Activated CD4-positive, alpha-beta T cell treated with anti-CD3 and anti-CD28 coated beads, Interleukin-2, amount 10 ng/mL, durations not matched to agents 24 days and 14 days (primary cell): ENCODE measurements at places on chromosomes 16 and 17. TPM values are rescaled to one million over a fixed set of nuclear protein-coding genes. Genes with fewer than 3 reads are reported as not detected.

Gene TBX2
- total RNA-seq: not detected in 2 replicates

Gene ICAM2
- total RNA-seq: 62.2 TPM in 2 replicates

Gene OMG
- total RNA-seq: 0.09 and 0.35 TPM in 2 replicates

Gene ACOX1
- total RNA-seq: 29.2 and 30.0 TPM in 2 replicates

Gene ABCA10
- 0.24 and 0.37 TPM in 2 replicates for total RNA-seq

Gene SCN4A
- total RNA-seq: 0.05 and 0.40 TPM in 2 replicates

Gene RGS11
- total RNA-seq: 0.14 TPM in 1 of 2 replicates, not detected in the other

Gene PGP
- total RNA-seq: 38.7 and 38.9 TPM in 2 replicates

Gene PIRT
- total RNA-seq: not detected in 2 replicates

DNA sequence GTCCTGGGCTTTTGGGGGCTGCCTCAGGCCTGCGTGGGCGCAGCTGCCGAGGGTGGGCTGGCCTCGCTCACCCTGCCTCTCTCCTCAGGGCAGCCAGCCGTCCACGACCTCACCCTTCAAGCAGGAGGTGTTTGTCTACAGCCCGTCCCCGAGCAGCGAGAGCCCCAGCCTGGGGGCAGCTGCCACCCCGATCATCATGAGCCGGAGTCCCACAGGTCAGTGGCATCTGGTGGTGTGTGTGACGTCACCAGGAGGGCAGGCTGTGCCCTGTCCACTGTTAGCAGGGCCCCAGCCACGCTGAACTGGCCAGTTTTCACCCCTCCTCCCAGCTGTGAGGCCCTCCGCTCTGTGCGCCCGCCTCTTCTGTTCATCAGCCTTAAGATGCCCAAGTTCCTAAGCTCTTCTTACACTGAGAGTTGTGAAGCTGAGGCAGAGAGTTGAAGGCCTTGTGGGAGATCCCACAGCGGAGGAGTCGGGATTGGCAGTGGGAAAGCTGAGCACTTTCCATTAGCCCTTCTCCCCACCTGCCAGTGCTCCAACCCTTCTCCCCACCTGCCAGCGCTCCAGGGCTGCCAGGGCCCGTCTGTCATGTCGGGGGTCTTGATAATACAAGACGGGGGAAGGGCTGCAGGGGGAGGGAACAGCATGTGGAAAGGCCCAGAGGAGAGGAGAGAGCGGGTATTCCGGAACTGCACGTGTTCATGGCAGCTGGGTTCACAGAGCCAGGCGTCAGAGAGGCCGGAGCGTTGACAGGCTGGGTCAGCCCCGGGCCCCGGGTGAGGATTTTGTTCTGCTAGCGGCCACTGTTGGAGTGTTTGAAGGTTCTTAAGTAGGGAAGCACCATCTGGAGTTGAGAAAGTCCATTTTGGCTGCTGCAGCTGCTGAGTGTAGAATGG is 36.3 kb downstream of the OR1D5 start:
- H3K27me3 ChIP-seq: no peaks in the 10 kb centered on the region
- no peak overlapping the region for H3K27ac ChIP-seq
- H3K4me3 ChIP-seq: no peak overlapping the region
- H3K4me1 ChIP-seq: no peaks in the 10 kb centered on the region
- peaks cover 14% of the 10 kb centered on the region for H3K36me3 ChIP-seq
- no peak for DNase-seq

DNA sequence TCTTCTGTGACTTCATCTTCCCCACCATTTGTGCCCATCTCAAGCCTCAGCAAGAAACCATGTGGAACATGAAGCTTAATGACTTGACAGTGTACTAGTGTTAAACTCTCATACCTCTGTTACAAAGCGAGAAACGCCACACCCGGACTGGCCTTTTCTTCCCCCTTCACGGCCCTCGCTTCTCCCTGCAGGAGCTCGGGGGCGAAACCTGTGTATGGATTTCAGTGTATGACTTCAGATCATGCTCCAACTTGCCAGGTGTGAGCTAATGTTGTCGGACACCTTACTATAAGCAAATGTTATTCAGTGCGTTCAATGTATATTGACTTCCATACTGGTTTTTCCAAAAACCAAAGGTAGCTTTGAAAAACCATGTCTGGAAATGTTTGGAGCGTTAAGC is 20.1 kb upstream of the SLC5A11 start:
- H3K4me1 ChIP-seq: no peaks in the 10 kb centered on the region
- H3K27me3 ChIP-seq: no peaks in the 10 kb centered on the region

DNA sequence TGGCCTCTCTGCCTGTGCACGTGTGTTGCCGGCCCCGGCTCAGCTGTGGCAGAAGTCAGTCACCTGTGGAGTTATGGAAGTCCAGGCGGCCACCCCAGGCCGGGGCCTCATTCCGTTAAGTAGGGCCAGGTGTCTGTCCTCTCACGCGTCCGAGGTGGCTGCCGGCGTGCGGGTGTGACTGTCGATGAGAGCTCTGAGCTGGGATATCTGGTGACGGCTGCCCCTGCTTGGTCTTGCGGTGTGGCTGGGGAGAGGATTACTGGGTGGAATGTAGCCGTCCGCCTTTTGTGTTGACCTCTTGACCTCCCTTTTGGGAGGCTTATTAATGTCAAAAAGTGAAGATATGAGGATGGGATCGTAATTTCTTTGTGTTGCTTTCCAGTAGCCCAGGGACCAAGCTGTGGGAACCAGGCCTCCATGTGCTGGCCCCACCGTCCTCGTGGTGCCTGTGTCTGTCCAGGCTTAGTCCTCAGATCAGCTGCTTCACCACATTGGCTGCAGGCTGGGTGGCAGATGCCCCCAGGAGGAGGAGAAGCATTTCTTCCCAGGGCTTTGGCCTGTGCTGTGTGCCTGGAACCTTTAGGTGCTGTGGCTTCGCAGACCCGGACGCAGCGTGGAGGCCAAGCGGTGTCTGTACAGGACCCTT is 23.0 kb upstream of the ZNF750 start:
- H3K4me3 ChIP-seq: peak overlapping the region; percentile 85
- H3K4me1 ChIP-seq: peaks cover 73% of the 10 kb centered on the region
- DNase-seq: no peak
- H3K27ac ChIP-seq: peak overlapping the region; percentile 96
- H3K36me3 ChIP-seq: peaks cover 16% of the 10 kb centered on the region

GRCh38 chr16:23330583-23331249 is 28.6 kb downstream of the SCNN1B start:
- DNase-seq: no peak
- H3K27me3 ChIP-seq: no peaks in the 10 kb centered on the region
- no peaks in the 10 kb centered on the region for H3K4me1 ChIP-seq
- H3K27ac ChIP-seq: no peak overlapping the region
- no peak overlapping the region for H3K4me3 ChIP-seq

DNA sequence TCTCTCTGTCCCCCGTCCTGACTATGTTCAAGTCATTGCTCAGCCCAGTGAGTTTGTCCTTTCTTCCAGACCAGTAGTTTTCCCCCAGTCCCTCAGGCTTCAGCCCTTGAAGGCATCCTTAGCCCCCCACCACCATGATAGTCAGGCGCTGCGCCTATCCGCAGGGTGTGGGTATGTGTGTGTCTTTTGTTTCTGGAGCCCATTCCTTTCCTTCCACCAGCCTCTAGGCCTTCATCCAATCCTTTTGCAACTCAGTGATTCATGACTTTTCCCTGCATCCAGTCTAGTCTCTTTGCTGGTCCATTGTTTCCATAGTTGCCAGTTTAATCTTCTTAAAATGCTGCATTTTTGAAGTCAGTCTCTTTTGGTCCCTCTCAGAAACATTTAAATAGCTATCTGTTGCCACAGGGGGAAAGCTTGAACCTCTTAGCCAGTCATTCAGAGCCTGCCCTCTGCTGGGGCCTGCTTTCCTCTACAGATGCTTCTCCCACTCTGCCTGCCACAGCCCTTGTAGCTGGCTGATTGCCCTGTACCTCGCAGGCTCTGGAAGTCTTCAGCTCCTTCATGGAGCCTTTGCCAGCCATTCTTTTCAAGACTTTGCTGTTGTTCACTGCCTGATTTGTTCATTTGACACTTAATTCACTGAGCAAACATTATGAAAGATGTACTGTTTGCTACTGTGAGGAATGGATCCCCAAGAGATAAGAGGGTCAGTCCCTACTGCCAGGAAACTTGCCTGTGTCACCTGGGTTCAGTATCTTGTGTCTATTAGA is 55.9 kb upstream of the ADCY7 start:
- H3K36me3 ChIP-seq: peaks cover 20% of the 10 kb centered on the region
- DNase-seq: peak; percentile 90
- H3K27me3 ChIP-seq: no peaks in the 10 kb centered on the region
- peak overlapping the region; percentile 51 for H3K27ac ChIP-seq
- H3K4me1 ChIP-seq: peaks cover 23% of the 10 kb centered on the region
- no peak overlapping the region for H3K4me3 ChIP-seq

GRCh38 chr17:65811043-65811442 is 249.6 kb upstream of the AXIN2 start:
- peaks cover 5% of the 10 kb centered on the region for H3K4me1 ChIP-seq
- no peak overlapping the region for H3K4me3 ChIP-seq
- peaks cover 2% of the 10 kb centered on the region for H3K36me3 ChIP-seq
- H3K27me3 ChIP-seq: peaks cover 8% of the 10 kb centered on the region
- no peak overlapping the region for H3K27ac ChIP-seq

DNA sequence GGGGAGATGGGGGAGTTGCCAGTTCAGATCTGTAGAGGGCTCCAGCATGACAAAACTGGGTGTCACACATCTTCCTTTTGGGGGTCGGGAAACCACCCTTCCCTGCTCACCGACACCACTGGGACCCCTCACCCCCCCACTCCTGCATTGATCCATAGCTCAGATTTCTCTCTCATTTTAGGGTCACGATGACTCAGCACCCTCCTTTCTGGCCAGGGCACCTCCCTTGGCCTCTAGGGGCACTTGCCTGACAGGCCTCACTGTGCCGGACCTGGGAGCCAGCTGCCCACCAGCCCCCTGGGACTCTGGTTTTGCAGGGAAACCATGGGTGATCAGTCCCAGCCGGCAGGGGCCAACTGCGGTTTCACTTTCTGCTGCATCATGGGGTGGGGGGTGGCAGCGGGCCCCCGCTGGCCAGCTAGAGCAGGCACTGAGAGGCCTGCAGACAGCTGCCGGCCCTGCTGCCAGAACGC is 239.4 kb downstream of the MRTFB start:
- H3K27me3 ChIP-seq: no peaks in the 10 kb centered on the region
- peaks cover 12% of the 10 kb centered on the region for H3K4me1 ChIP-seq
- H3K27ac ChIP-seq: no peak overlapping the region
- H3K4me3 ChIP-seq: no peak overlapping the region
- no peaks in the 10 kb centered on the region for H3K36me3 ChIP-seq

DNA sequence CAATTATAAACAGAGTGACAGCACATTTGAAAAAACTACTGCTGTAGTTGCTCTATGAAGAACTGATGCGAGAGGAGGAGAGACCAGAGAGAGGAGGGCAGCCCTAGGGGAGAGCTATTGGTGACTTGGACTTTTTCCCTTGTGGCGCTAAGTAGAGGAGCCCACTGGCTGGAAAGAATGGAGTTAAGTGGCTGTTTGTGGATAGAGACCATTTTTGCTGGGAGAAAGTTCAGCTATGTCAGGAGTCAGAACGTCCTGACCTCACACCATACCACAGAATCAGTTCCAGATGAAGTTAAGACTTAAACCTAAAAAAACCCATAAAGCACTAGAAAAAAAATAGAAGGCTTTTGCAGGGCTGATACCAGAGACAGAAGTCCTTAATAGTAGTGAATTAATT is 2.0 kb downstream of the POLR2A start:
- peaks cover 37% of the 10 kb centered on the region for H3K36me3 ChIP-seq
- peak overlapping the region; percentile 51 for H3K27ac ChIP-seq
- DNase-seq: no peak
- H3K27me3 ChIP-seq: no peaks in the 10 kb centered on the region
- peaks cover 59% of the 10 kb centered on the region for H3K4me1 ChIP-seq
- H3K4me3 ChIP-seq: peak overlapping the region; percentile 88

- H3K4me1 ChIP-seq: no peaks in the 10 kb centered on the region
- DNase-seq: no peak
- no peak overlapping the region for H3K4me3 ChIP-seq
These were observed 186.8 kb upstream of the IRX3 start for GRCh38 chr16:54473226-54473993.

- H3K27ac ChIP-seq: no peak overlapping the region
- no peak for DNase-seq
- H3K4me3 ChIP-seq: no peak overlapping the region
- no peaks in the 10 kb centered on the region for H3K36me3 ChIP-seq
- peaks cover 22% of the 10 kb centered on the region for H3K27me3 ChIP-seq
These were observed 4.6 kb upstream of the KLHL36 start for GRCh38 chr16:84643674-84644073.

DNA sequence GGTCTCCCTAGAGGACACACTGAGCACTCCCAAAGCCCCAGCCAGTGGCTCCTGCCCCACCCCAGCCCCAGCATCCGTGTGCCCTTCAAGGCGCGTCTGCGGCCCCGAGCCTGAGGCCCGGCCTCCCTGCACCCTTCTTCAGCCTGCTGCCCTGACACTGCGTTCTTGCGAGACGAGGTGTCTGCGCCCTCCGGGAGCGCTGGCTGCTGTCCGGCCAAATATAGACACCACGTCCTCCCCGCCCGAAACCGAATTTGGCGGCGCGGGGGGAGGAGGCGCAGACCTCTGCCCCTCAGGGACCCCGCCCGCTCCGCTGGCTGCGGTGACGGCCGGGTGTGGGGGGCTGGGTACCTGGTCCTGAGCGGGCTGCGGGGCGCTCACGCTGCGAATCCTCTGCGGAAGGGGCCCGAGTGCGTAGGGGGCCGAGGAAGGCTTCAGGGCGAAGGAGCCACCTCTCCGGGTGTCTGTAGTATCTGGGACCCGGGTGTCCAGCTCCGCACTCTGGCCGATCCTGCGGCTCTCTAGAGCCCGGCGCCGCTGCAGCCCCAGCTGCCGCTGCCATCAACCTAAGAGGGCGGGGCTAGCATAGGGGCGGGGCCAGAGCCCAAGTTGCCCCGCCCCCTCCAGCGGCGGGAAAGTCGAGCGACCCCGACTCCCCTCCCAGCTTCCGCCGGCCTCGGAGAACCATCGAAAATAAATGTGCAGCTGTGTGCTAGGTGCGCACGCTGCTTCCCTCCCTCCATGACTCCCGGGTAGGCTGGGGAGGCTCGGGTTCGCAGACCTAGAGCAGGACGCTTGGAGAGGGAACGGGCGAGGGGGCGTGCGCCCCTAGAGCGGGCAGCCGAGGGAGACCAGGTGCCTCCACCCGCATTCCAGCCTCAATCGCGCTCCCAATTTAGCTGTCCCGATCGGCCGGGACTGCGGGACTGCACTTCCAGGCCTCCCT is at the start of gene CORO6:
TSS of gene CORO6 (minus strand) at position 576 of the 946 bp plus-strand sequence. CDS start 1,491 bp downstream, outside the sequence.
- no peaks in the 10 kb centered on the region for H3K27me3 ChIP-seq
- peak within 1 kb of the TSS; percentile 86 for H3K27ac ChIP-seq
- peaks cover 4% of the 10 kb centered on the region for H3K36me3 ChIP-seq
- peak within 1 kb of the TSS; percentile 82 for H3K4me3 ChIP-seq

DNA sequence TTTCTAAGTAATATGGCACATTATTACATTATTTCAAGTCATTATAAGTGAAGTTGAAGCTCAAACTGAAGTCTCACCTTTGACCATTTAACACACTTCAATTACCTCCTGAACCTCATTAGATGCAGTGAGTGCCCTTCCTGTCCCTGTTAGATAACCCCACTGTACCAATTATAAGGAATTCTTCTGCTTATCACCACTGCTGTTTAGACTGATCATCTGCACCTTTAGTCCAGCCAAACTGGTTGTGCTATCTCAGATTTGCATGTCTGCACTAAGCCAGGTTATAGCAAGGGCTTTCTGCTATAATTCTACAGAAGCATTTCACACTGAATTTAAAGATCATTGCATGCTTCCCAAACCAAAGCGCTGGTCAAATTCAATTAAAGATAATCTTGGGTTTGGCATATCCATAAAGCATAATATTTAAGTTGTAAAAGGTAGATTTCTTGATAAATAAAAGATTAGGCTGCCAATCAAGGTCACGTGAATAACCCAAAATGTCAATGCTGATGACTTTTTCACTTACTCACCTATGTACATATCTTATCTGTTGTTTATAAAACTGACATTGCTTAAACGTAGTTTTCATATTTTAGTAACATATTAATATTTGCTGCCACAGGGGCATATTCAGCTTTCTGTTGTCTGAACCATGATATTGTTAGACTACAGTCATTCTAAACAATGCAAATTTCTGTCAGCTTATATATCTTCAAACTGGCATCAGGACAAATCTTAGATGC is 11.9 kb downstream of the ITFG1 start:
- H3K36me3 ChIP-seq: peaks cover 34% of the 10 kb centered on the region
- no peak overlapping the region for H3K4me3 ChIP-seq
- peaks cover 4% of the 10 kb centered on the region for H3K4me1 ChIP-seq
- no peak for DNase-seq
- H3K27ac ChIP-seq: no peak overlapping the region
